ENCODE measurements at places on chromosomes 1 and 21. TPM values are rescaled to one million over a fixed set of nuclear protein-coding genes. Genes with fewer than 3 reads are reported as not detected.

- no peak for DNase-seq
- H3K4me3 ChIP-seq, result no peak overlapping the region
- no peaks in the 10 kb centered on the region for H3K27me3 ChIP-seq
- no peaks in the 10 kb centered on the region for H3K36me3 ChIP-seq
- H3K27ac ChIP-seq, result no peak overlapping the region
Measured at GRCh38 chr21:42080788-42081083, 9.6 kb downstream of the UMODL1 start.

DNA sequence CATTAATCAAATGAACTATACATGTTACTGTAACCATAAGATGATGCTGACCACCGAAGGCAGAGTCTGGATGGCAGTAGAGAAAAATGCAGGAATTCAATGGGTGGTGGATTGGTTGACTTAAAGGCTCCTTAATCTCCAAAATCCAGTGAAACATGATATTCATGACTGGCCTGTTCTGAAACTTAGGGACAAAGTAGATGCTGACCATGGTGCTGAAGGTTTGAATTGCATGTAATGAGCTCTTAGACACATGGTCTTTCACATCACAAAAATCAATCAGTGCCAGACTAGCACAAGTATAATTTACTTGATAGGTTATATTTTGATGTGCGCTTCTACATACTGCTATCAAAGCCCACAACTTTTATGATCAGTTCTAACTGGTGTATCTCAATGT lies 30.9 kb upstream of the NTMT2 start:
- no peak for DNase-seq
- H3K27ac ChIP-seq, result no peak overlapping the region
- H3K27me3 ChIP-seq, result no peaks in the 10 kb centered on the region
- no peak overlapping the region for H3K4me3 ChIP-seq
- no peaks in the 10 kb centered on the region for H3K36me3 ChIP-seq

GRCh38 chr1:115505148-115505571 lies 136.6 kb upstream of the VANGL1 start:
- no peak overlapping the region for H3K27ac ChIP-seq
- no peak overlapping the region for H3K4me3 ChIP-seq
- H3K4me1 ChIP-seq, result no peaks in the 10 kb centered on the region
- no peak for DNase-seq

DNA sequence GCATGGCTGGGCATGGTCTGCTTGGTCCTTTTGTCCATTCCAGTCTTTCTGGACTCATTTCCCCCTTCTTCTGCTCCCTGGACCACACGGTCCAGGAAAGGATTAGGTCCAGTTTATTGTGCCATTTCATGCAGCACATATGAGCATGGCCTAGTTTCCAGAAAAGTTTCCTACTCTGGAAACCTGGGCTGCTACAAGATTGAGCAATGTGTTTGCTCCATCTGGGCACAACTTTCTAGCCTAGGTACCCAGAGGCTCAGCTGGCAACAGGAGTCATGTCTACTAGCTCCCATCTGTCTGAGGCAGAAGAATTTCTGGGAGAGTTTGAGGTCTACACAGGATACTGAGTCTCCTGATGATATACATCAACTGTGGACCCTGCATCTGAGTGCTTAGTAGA lies 14.8 kb downstream of the FMOD start:
- no peaks in the 10 kb centered on the region for H3K4me1 ChIP-seq
- H3K4me3 ChIP-seq, result no peak overlapping the region
- H3K36me3 ChIP-seq, result no peaks in the 10 kb centered on the region
- H3K27me3 ChIP-seq, result no peaks in the 10 kb centered on the region

GRCh38 chr1:60866226-60866900 lies 216.0 kb upstream of the NFIA start:
- no peaks in the 10 kb centered on the region for H3K27me3 ChIP-seq
- no peaks in the 10 kb centered on the region for H3K36me3 ChIP-seq
- DNase-seq, result no peak
- no peak overlapping the region for H3K27ac ChIP-seq

The ITGB2 gene
- total RNA-seq, result 20.5 TPM

The ZNF683 gene
- total RNA-seq, result not detected
